MV-4-11 (cell line): ENCODE measurements at places on chromosomes 1 and 21.
A peak's percentile ranks its signal among the peaks of the same experiment; 100 is the strongest.

GRCh38 chr21:35399002-35399530 is 350.0 kb upstream of the RUNX1 start:
- DNase-seq = no peak

- no peak for DNase-seq
Observed at GRCh38 chr1:93140106-93140505, 40.1 kb downstream of the TMED5 start.

DNA sequence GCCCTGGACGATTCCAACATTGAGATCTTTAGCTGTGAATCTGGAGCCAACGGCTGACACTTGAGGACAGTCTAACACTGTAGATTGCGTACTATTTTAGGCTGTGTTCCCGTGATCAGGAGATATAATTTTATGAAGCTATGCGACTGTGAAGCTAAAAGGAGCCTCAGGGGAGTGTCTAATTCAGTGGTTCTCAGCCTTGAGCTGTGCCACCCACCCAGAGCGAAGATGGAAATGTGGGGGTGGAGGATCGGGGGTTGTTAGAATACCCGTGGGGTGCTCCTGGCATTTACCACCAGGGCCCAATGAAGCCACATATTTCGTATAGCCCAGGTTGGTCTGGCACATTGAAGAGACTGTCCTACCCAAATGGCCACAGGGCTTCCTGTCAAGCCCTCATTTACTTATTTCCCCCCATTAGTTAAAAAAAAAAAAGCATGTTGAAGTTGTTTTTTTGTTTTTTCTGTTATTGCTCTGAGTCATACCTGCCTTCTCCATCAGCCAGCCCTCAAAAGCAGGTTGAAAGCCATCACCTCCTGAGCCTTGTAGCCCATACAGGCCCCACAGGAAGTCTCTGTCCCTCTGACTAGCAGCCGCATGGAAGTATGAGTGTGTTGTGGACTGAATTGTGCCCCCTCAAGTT is 141.7 kb downstream of the GALNT2 start:
- DNase-seq = no peak

DNA sequence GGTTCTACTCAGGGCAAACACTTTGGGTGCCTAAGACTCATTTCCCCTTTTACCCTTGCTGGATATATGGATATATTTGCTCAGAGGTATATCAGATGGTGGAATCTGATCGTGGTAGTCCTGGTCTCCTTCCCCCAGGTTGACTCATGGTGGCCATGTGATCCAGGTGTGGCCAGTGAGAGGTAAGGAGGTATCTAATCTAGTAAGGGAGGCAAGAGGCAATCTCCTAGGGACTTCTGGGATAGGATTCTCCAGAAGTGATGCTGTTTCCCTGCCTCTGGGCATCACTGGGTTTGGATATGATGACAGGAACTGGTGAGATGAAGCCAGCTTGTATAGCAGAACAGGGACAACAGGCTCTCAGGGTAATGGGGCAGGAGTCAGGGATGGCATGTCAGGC is 8.5 kb upstream of the DENND2D start:
- no peak for DNase-seq

- no peak for DNase-seq
Observed at GRCh38 chr1:207993477-207994445, 82.8 kb upstream of the CD34 start.

- DNase-seq = no peak
Observed at GRCh38 chr1:35559317-35559944, 1.8 kb downstream of the NCDN start.

DNA sequence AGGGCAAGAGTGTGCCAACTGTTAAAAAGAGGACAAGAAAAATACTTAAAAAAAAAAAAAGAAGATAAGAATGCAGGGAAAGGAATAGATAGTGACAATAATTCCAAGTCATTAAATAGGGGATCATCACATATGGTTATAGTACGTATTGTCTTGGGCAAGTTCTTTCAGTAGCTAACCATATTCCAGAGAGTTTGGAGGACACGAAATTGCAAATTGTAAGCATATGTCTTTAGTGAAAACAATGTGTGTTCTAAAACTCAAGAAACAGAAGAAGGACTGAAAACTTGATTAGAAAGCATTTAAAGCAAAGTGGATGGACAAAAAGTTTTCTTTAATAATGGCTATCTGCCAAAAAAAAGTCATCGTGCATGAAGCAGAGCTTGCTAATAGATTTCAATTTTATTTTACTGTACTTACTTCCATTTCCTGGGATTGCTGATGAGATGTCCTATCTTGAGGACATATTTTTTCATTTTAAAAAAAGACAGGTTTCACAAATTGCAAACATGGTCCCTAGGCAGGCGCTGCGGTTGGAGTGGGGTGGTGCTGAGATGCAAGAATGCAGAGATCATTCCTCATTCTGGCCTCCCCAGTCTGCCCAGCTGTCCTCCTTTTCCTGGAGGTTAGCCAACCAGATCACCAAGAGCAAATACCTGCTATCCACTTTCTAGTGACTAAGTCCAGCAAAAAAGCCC is 11.9 kb downstream of the TSPAN2 start:
- DNase-seq = no peak

DNA sequence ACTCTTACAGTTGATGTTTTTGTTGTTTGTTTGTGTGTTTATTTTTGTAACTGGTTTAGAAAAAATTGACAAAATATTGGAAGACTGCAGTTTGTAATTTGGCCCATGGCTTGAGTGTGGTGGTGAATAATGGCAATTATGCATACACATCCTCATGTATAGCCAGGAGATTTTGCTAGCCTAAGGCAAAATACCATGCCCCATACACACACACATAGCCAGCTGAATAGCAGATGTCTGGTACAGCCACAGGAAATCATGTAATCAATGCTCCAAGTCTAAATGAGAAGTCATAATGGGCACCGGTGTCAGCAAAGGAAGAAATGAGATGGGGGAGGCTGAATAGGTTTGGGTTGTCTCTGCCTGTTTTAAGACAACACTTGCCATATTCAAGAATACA is 135.2 kb upstream of the COA6 start:
- no peak for DNase-seq

DNA sequence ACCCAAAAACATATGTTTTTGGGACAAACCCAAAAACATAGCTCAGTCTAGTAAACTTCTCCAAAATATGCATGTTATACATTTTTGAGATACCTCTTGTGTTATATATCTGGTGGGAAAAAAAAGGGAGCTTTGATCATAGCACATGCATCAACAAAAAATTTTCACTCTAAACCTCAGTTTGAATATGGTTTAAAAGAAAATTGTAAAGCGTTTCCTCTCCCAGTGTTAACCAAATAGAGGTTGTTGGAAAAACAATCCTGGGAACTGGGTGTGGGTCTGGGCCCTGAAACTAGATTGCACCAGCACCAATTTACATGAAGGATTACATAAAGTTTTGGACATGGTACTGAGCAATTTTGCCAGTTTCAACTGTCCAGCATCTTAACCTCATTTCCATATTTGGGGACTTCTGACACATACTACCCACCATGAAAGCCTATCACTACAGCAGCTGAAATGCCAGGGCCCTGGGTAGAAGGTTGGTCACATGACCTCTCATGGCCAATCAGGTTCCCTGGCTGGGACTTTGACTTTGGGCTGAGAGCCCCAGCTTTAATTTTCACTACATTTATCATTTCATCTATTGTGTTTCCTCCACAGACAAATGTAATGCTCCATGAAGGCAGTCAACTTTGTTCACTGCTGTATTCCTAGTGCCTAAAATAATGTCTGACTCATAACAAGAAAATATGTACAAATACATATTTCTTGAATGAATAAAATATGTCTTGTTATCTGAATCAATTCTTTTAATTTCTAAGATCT is 150.7 kb downstream of the SETD4 start:
- no peak for DNase-seq

DNA sequence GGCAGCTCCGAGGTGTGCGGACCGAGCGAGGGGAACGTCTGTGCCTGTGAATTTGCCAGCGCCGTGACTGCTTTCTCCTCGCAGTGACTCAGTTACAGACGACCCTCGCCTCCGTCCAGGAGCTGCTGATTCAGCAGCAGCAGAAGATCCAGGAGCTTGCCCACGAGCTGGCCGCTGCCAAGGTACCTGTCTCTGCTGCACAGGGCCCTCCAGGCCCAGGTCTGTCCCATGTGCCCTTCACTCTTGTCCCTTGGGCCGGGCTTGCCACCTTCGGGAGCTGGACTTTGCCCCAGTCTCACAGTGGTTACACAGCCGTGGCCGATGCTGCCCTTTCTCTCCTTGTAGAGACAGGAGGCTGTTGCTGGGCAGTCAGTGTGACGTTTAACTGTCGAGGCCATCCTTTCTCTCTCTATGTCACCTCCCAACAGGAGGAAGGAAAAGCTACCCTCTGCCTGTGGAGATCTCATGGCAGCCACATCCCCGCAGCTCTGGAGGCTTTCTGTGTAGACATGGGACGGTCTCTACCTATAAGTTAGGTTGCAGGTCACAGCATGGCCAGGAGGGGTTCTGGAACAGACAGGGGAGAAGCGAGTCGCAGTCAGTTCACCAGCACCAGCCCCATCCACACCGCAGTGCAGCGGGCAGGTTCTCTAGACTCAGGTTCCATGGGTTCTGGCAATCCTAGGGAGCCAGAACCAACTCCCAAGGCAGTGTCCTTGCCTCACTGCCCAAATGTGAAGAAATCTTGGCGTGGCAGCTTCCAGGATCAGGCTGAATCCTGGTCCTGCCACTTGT is 149.7 kb downstream of the PEX14 start:
- no peak for DNase-seq

DNA sequence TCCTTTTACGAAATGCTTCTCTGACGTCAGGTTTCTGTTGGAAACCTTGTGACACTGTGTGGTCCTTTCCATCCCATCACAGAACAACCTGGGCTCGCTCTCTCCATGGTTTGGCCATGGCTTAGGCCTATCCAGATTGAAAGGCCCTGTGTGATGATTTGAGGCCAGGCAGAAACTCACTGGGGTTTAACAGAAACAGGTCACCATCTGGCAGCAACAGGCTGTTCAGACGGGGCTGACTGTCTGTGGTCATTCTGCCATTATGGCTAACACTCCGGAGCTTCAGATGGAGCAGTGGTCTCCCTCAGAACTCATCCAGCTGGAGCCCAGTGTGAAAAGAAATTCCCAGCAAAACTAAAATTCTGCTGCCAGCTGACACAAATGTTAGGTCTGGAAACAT is 9.3 kb downstream of the PLEKHM2 start:
- no peak for DNase-seq

DNA sequence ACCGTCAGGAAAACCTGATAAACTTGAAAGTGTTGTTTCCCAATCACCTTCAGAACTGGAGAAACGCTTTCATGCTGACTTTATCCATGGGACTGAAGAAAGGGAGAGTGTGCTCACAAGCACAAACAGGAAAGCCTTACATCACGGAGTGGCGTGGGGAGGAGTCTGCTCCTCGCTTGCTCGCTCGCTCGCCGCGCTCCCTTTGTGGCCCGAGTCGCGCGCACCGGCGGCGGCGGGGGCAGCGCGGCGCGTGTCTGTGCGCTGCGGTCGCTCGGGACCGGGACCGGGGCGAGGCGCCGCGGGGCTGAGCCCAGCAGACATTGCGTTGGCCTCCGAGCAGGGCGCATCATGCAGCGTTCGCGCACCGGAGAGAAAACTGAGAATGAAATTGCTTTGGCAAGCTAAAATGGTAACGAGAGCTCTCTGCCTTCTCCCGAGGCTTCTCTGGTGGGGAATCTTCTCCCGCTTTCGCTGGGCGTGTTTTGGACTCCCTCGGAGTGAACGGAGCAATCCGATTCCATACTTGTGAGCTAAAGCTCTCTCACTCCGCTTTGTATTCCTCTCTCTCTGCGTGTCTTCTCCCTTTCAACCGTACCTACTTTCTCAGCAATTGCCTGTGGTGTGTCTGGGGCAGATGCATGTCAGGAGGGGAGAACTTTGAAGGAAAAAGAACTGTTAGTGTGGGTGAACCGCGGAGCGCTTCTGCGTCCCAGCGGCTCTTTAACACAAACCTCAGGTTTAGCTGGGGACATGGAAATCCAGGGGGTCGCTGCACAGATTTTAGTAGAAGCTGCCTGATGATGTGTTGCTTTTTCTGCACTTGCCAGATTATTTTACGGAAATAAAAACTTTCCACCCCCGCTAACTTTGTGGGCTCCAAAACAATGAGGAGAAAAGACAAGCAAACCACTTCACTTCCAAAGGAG is at the start of gene RGL1:
RGL1 (plus strand) TSS at position 205 of the 926 bp plus-strand sequence; CDS start at position 383, 178 bp downstream.
- peak; percentile 40 for DNase-seq

GRCh38 chr1:25897754-25898153 is 8.5 kb downstream of the STMN1 start:
- DNase-seq = no peak

DNA sequence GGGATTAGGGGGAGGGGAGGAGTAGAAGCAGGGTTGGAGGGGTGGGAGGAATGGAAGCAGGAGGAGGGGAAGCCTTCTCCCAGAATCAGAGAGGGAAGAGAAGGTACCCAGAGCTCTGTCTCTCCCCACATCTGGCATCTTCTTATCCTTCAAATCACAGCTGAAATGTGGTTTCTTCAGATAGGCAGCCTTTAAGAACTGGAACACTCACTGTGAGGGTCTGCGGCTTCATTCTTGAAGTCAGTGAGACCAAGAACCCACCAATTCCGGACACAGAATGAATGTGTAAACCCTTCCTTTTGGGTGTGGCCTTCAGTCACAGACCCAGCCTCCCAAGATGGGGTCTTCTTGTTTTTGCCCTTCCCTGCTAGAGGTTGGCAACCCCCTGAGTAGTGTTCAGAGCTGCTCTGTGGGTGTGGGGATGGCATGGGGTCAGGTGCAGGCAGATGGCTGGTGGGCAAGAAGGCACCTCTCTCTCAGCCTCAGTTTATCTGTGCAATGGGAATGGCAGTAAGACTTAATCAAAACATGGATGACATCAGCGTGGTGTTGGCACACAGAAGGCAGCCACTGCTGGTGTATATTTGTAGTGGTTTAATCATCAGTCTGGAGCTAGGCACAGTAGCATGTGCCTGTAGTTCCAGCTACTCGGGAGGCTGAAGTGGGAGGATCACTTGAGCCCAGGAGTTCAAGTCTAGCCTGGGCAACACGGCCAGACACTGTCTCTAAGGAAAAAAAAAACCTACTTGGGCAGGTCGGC is 7.2 kb downstream of the FAAH start:
- DNase-seq = no peak

- DNase-seq = no peak
Observed at GRCh38 chr1:246482805-246483568, 24.1 kb downstream of the SMYD3 start.

DNA sequence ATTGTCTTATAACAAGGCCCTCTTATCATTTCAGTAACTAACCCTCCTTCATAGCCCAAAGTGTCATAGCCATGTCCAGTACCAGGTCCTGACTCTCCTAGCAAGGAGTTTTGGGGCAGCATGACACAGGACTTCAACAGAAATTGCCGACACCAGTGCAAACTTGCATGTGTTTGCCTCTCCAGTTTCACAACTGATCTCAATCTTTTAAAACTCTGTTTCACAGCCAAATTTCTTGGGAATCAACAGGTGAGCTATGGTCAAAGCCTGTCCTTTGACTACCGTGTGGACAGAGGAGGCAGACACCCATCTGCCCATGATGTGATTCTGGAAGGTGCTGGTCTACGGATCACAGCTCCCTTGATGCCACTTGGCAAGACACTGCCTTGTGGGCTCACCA is 36.8 kb downstream of the LAMC2 start:
- DNase-seq = no peak

- no peak for DNase-seq
Observed at GRCh38 chr1:55823541-55824250, 608.5 kb upstream of the USP24 start.

GRCh38 chr1:42913426-42914091 is 45.1 kb downstream of the SLC2A1 start:
- DNase-seq = peak; percentile 74

- no peak for DNase-seq
Observed at GRCh38 chr21:45382697-45382997, 22.3 kb upstream of the COL18A1 start.

- DNase-seq = no peak
Observed at GRCh38 chr1:46284058-46284457, 19.4 kb downstream of the LRRC41 start.
